ENCODE measurements at places on chromosomes 5 and 9.

DNA sequence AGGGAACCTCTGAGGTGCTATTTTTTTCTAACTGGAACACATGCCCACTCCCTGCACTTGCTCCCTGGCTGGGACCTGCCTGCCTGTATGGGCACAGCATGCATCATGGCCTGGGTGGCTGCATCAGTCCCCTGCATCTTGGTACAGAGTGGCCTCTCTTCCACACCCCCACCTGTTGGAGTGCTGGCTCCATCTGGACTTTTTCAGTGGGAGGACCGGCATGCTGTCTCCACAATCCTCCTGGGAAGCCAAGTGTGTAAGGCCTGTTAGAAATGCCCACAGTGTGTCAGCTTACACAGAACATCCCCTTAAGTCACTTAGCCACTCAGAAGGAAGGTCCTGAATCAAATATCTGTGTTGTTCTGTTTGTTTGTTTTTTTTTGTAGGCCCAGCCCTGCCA, 102.9 kb downstream of the MARCHF3 start:
- DNase-seq: peak; percentile 22

- no peak for DNase-seq
These were observed 163.8 kb downstream of the GABRB2 start for GRCh38 chr5:161382685-161383084.

- DNase-seq: no peak
These were observed 1.3 kb upstream of the AK1 start for GRCh38 chr9:127878652-127879390.

DNA sequence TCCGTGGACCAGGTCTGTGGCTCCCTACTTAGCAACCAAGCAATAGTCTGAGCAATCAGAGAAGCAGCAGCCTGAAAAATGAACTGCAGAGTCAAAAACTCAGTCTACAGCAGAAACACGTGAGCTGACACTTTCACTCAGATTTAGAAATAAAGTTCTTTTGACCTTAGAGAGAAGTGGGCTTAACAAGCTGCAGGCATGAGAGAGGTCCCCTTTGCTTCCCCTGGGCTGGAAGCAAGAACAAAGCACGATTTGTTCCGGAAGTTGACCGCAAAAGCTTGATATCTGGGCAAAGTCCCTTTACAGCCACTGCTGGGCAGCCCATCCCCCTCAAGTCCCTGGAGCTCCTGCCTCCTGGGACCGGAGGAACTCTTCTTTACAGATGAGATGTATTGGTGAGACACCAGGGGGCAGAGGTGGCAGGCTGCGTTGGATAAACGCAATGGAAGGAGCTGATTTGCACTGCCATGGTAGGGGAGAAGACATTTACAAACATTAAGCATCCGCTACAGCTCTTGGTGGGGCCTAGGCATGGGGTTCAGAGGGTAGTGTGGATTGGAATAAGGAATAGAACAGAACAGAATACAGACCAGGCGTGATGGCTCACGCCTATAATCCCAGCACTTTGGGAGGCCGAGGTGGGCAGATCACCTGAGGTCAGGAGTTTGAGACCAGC, 5.8 kb upstream of the SOWAHA start:
- DNase-seq: peak; percentile 47

DNA sequence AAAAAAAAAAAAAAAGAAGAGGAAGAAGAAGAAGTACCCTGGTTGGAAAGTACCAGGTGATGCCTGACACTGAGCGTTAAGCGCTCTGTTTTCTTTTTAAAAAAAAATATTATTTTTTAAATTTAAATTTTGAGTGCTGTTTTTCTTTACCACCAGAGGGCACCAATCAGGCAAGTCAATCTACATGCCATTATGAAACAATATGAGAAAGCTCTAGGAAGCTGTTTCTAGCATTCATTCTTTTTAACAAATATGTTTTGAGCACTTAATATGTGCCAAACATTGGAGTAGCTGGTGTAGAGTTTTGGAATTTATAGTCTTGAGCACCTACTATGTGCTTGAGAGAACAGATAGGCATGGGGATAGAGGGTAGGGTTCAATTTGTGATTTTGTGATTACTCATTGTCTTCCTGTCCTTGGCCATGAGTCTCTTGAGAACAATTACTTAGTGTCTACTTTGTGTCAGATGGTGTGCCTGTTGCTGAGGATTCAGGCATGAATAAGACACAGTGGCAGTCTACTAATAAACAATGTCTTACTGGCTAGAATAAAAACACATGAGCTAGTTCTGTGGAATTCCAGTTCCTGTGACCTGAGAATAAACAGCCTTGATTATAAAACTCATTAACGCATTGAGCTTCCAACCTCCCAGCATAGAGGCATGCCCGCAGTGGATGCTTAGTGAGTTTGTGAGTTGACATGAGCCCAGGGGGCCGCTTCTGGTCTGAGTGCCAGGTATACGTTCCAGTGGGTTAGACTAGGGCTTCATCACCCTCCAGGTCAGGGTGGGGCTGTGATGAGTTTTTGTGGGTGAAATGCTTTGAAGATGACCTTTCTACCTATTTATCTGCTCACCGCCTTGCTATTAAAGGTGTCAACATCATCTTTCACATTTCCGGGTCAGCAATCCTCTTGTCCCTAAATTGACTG, 3.0 kb upstream of the UBE2R2 start:
- DNase-seq: no peak

GRCh38 chr9:17018540-17019196, 116.2 kb upstream of the CNTLN start:
- no peak for DNase-seq

GRCh38 chr5:33445798-33446197, 5.0 kb downstream of the TARS1 start:
- DNase-seq: no peak

GRCh38 chr5:97923496-97923895, 740.4 kb upstream of the RIOK2 start:
- DNase-seq: no peak

DNA sequence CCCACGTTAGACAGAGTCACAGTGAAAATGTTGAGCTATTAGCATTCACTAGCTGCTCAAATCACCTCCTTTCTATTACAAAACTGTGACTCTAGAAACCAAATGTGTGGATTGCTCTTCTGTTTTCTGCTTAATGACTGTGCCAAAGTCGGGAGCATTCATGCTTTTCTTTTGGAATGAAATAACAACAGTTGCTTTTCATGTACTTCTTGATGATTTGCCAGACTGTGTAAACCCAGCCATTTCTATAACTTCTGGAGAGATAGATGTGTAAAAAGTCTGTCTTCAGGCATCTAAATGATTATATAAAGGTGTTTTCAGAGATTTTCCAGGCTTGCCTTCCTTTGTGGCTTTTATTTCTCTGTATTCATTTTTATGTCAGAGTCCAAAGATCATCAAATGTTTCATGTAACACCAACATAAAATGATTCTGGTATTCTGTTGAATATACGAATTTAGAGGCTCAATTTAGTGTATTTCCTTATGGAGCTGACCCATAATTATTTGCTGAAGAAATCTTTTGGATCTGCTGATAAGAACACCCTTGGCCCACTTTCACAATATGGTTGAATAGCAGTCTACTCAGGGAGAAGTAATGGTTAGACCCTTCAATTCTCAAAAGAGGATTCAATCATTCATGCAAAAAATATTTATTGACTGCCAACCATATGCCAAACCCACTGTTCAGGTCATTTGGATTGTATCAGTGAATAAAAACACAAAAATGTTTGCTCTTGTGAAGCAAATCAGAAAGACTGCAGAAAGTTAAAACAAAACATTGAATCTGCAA, 581.2 kb downstream of the CDH18 start:
- no peak for DNase-seq

DNA sequence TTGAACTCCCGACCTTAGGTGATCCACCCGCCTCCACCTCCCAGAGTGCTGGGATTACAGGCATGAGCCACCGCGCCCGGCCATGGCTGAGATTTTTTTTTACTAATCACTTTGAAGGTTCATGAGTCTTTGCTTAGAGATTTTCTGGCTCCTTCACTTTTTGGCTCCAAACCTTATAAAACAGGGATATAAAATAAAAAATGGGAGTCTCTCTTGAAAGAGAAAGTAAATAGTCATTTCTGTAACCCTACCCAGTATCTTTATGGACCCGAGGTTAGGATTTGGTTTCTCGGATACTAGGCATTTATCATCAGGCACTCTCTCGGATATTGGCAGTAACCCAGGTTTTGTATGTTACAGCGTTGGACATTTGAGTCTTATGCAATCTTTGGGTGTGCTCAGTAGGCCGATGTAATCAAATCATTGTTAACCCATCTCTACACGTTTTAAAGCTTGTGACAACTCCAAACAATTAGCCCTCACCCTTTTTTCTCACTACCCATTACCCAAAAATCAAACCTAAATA, 25.3 kb downstream of the STXBP1 start:
- no peak for DNase-seq

DNA sequence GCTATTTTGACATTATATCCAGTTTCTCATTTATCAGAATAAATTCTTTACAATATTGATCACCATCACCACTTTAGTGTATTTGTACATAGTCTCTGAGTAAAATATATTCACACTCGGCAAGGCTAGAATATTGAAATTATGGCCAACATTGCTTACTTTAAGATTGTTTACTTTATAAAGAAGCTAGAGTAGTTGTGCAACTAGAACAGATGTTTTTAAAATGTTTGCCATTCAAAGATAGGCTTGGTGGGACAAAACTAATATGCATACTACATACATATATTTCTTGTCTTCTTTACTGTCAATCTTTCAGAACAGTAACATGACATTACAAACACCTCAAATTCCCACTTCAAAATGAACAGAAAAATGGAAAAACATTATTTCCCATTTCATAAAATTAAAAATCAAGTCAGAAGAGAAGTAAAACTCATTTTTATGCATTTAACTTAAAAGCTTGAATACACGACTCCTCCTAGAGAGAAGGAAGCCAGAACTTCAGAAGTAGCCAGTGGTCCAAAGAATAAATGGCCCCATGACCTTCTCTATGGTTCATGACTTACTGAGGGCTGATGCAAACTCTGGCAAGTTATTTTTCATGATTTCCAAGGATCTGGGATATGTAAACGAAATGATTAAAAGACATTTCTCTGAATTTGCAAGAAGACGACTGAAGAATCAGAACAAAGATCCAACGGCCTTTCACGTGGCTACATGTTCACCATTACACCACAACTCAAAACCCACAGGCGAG, 14.1 kb downstream of the MTX3 start:
- DNase-seq: no peak

- DNase-seq: no peak
These were observed 15.7 kb downstream of the OR2S2 start for GRCh38 chr9:35942286-35942685.

DNA sequence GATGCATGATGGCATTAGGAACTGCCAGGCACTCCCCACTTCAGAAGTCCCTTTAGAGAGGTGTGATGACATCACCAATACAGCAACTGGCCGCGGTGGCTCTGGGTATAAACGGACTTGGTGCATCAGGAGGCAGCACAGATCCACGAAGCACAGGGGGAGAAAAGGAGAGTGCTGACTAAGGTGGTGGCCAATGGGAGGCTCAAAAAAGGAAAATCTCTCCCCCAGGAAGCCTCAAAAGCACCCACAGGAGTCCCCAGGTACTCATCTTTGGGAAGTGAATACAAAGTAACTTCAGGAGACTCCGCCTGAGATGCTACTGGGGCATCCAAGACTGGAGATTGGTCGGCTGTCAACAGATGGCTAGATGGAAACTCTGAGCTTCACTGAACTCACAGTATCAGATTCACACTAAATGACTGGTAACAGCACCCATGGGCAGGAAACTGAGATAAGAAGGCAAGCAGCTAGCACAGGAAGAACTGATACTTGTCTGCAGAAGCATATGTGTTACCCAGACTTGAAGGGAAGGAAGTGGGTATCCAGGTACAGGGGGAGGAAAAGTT, 7.6 kb downstream of the TTC39B start:
- DNase-seq: no peak

GRCh38 chr5:32539981-32540845, 45.1 kb upstream of the SUB1 start:
- DNase-seq: no peak

Measured in nephron progenitor cell (in vitro differentiated cells).